ENCODE measurements at places on chromosomes 4 and X.

- no peak for DNase-seq
Observed at GRCh38 chr4:87243426-87244053, 23.1 kb upstream of the KLHL8 start.

GRCh38 chr4:123096038-123096437 is 173.6 kb upstream of the NUDT6 start:
- no peak for DNase-seq

DNA sequence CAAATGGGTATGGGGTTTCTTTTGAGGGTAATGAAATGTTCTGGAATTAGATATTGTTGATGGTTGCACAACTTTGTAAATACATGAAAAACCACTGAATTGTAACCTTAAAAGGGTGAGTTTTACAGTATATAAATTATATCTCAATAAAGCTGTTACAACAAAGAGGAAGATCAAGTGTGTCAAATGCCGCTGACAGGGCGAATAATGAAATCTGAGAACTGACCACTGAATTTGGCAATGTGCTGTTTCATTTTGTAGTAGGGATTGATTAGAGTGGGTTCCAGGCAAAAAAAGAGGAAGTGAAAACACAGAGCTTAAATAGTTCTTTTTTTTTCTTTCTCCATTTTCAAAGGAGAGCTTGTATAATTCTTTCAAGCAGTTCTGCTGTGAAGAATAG is 161.1 kb upstream of the NAP1L5 start:
- peak; percentile 9 for DNase-seq

GRCh38 chrX:32170481-32170880 is 1040.9 kb downstream of the DMD start:
- no peak for DNase-seq

DNA sequence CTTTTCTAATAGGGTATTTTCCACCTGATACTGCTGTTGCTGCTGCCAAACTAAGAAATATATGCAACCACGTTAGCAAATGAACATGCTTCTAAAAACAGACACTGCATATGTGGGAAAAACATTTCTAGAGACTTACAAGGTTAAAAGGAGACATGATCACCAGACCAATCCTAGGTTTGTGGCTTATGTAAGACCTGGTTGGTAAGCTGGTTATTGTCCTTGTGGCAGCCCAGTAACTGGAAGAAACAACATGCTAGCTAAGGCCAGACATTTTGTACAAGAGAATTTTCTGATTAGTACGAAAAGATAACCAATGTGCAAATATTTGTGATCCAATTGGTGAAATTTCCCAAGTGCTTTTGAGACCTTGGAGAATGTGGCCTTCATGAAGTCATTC is 112.0 kb downstream of the AFF2 start:
- no peak for DNase-seq

- no peak for DNase-seq
Observed at GRCh38 chr4:123950530-123950929, 553.9 kb downstream of the SPRY1 start.

GRCh38 chrX:16604337-16604736 is 45.6 kb upstream of the S100G start:
- no peak for DNase-seq

DNA sequence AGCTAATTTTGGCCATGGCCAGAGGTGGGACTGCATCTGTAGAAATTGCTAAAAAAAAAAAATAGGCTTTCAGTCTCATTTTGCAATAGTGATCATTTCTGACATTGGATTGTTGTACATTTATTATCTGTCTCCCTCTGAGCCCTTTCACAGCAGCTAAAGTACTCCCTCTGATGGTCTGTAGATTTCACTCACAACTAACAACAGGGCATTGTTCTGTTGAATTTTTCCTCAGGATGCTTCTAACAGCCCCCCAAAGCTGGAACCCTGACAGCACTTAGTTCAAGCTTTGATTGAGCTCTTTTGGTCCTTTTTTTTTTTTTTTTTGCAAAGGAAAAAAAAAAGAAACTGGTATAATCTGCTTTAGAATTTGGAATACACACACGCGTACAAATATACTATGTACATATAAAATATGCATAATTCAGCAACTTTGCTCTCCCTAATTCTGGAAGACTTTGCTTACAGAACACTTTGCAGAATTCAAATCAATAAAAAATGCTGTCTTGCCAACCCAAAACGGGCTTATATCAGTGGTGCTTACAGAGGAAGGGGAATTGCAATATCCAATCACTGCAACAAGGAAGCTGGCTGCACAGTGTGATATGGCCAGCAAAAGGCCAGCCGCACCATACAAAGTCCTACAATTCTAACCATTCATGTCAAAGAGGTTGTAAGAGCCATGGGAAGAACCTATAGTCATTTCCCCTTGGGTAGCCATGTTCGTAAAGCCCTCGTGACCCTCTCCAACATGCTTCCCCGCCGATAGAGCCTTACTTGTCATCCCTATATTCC is 406.4 kb downstream of the SMARCA1 start:
- DNase-seq, result no peak

- DNase-seq, result no peak
Observed at GRCh38 chr4:187027272-187027671, 303.6 kb upstream of the FAT1 start.

- DNase-seq, result peak; percentile 22
Observed at GRCh38 chr4:46931981-46932380, 22.9 kb upstream of the COX7B2 start.

DNA sequence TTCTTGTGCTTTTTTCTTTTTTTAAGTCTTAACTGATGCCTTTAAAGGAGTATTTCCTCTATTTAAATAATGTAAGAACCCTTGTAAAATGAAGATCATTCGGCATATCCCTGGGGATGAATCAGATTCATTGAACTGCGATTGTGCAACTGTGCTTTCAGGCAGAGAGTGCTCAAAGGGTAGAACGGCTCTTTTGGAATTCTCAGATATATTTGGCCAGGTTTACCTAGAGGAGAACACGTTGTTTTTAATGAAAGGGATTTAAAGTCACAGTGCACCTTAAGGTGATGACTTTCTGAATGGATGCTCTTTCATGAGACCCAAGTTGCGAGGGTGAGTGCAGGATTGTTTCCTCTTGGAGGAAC is 51.6 kb upstream of the ELOVL6 start:
- no peak for DNase-seq

DNA sequence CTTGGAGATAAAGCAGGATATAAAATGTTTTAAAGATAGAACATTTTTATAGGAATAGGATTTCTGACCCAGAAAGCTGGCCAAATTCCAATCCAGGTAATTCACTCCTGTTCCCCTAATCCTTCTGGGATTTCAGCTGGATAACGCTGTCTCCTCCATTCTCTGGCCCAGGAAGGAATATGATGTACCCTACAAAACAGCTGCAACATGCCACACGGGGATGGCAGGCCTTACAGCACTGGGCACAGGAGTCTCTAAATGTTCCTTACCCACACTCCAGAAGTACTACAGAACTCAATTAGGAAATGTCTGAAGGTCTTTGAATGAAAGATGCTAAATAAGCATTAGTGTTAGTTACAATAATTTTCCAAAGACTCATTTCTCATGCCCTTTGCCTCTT is 15.8 kb downstream of the CAMK2D start:
- no peak for DNase-seq

GRCh38 chrX:18424482-18425198 is 768 bp upstream of the CDKL5 start:
- DNase-seq, result peak; percentile 20

DNA sequence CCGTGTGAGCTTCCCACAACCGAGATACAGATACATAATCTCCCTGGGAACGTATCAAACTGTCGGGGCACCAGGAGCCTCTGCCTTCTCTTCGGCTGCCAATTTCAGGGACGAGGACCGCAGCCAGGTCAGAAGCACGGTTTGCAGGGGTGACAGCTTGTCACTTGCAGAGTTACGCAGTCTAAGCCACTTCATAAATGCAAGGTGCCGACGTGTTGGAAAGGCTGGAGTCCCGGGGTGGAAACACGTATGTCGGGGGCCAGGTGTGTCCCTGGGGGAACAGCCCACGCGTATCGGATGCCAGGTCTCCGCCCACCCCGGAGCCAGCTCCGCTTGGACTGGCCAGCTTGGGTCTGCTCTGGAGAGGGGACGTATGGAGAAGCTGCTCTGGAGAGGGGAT is 76.3 kb upstream of the SHOX start:
- DNase-seq, result no peak

DNA sequence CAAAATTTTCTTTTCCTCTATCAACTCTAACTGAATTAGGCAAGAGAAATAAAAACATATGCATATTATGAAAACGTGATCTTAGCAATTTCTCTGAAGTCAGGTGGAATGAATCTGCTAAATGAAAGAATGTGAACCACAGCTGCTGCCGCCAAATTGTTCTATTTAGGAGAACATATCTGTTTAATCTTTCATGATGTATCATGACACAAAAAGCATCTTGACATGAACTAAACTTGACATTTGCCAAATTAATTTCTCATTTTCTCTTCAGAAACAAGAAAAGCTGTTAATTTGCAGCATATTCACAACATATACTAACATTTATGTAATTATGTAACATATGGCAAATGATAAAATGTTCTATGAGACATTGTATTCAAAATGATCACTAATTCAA is 1237.9 kb downstream of the TECRL start:
- DNase-seq, result no peak

GRCh38 chr4:90842960-90843359 is 715.8 kb downstream of the CCSER1 start:
- DNase-seq, result no peak

DNA sequence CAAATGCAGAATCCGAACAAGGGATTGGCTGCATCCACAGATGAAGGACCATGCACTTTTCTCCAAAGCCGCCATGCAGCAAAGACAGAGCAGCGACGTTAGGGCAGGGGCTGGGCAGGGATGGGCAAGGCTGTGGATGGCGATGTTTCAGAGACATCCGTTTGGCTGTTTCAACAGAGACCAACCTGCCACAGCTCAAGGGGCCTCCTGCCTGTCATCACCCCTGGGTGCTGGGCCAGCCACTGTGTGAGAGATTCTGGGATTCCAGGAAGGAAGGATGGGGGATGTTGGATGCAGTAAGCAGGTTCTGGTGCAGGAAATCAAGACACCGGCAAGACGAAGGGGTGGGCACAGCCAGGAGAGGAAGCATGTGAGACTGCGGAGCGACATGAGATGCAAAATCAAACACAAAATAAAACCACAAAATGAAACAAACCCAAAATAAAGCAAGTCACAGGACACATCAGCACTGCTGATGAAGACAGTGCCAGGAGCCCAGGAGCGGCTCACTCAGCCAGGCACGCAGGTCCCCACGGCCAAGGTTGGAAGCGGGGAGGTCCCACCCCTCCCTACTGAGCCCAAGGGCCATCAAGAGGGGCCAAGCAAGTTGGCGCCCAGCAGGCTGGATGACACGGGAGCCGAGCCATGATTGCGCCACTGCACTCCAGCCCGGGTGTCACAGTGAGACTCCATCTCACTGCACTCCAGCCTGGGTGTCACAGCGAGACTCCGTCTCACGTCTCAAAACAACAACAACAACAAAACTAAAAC is 68.1 kb downstream of the FAM53A start:
- DNase-seq, result peak; percentile 10

- DNase-seq, result no peak
Observed at GRCh38 chr4:20432088-20432487, 180.4 kb downstream of the SLIT2 start.

- no peak for DNase-seq
Observed at GRCh38 chr4:15420642-15421041, 7.2 kb upstream of the C1QTNF7 start.

GRCh38 chr4:123167931-123168330 is 228.7 kb upstream of the SPRY1 start:
- DNase-seq, result no peak

- DNase-seq, result no peak
Observed at GRCh38 chrX:132958091-132958703, at the start of gene HS6ST2. HS6ST2 (minus strand) TSS chrX:132958629.

DNA sequence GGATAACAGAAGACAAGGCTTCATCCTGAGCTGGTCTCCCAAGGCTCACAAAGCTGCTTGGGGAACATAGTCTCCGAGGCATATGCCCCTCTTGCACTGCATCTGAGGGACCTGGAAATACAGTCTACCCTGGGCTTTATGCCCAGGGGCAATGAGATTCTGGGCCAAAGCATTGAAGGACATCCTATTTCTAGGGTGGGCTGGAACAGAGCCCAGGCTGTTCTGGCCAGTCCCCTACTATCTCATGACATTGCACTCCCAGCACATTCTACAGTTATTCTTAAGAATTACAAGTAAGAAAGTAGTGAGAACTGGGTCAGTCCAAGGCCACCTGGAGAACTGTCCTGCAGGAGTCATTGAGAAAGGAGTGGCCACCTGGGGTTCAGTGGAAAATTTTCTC is 107.6 kb downstream of the USP46 start:
- DNase-seq, result no peak

GRCh38 chr4:174172274-174172673 is 111.2 kb downstream of the FBXO8 start:
- no peak for DNase-seq

GRCh38 chrX:39211501-39211900 is 410.2 kb downstream of the MID1IP1 start:
- DNase-seq, result no peak

DNA sequence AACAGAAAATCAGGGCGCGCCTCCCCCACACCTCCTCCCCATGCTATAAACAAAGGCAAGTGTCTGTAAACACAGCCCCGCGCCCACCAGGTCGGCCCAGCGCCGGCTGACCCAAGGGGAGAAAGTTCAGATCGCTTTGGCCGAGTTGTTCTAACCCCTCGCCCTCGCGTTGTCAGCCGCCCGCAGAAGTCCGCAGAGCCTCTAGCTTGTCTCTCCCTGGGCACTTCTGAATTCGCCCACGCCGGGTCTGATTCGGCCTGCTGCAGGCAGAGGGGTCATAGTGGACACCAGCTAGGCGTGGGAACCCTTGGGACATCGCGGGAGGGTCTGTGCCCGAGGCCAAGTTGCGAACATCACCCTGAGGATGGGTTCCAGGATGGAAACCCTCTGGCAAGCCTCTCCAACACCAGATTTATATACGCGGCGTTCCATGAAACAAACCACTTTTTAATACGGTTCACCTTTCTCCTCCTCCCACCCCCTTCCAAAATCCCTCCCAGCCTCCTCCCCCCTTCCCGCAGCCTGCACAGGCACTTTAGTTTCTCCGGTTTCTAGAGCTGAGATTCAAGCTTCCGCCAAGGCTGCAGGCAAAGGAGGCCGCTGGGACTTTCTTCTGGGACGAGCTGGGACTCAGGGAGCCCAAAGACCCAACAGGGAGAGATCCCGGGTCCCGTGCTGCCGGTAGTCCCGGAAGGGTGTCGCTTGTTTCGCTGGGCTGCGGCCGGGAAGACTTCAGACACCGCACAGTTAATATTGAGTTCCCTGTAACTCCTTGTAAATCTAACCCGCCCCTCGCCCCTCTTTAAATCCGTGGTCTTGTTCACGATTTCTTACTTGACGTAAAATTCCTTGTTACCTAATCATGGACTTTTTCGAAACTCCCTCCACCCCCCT is 4.7 kb downstream of the HAND2 start:
- no peak for DNase-seq

DNA sequence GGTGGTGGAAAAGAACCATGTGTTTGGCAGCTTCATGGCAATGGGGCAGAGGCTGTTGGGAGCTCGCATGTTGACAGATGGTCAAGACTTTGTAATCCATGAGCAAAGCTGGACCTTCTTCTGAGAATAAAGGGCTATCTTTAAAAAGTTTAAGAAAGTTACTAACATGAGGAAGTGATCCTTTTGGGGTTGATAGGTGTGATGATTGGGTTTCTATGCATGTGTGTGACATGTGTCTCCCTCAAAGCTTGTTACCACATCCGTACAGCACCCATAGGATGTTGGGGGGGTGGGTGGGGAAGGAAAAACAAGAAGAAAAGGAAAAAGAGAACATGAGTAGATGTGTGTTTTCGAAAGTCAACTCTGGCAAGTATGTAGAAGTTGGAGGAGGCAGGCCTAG is 123.0 kb upstream of the TLR3 start:
- no peak for DNase-seq

GRCh38 chr4:107714256-107714655 is 5.8 kb downstream of the PAPSS1 start:
- no peak for DNase-seq

GRCh38 chr4:73436674-73437557 is 895 bp downstream of the AFP start:
- no peak for DNase-seq

Data from CD4-positive, alpha-beta T cell treated with Interleukin-21 for 1 hour (primary cell).